ENCODE measurements at places on chromosomes 16 and 17.

- no peak for DNase-seq
These were observed 155.7 kb upstream of the C17orf78 start for GRCh38 chr17:37219876-37220606.

DNA sequence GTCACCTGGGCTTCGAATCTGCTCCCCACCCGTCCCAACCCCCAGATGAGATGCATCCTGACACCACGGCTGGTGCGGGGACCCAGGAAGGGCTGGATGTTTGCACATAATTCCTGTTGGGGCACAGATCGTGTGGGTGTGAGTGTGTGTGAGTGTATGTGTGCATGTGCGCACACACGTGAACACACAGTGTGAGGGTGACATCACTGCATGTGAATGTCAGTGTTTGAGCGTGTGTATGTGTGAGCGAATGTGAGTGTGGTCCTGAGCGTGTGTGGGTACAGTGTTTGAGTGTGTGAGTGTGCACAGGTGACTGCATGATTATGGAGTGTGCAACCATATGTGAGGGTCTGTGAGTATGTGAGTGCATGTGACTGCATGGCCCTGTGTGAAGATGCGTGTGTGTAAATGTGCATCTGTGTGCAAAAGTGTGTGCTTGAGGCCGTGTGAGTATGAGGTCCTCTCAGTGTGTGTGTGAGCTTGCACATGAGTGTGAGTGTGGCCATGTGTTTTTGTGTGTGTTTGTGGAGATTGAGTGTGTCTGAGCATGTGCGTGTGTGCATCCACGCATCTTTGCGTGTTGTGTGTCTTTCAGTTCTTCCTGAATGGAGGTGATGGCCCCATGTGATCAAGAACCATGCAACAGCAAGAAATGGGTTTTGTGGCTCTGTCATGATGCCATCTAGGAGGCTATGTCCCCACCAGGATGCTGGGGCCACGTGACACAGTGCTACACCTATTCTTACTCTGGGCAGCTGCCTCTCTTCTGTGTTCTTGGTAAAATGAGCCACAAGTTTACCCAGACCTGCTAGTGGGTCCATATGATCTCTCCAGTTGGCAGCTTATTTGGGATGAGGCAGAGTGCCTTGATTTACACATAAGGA lies 70.5 kb upstream of the GCSH start:
- DNase-seq, result no peak

DNA sequence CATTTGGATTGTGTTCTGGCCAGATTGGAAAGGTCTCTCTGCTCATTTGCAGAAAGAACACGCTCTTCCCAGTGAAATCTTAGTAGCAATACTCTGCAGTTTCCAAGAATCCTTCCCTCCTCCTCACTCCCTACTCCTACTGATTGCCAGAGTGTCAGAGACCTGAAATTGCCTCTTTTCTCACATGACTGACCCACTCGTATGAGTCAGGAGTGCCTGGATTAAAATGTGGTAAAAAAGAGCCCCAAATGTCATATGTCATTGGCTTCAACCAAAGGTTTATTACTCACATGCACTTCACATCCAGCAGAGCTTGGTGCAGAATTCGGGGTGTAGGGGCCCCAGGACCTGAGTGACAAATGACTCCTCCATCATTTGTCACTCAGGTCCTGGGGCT lies 39.7 kb upstream of the IRX3 start:
- no peak for DNase-seq

DNA sequence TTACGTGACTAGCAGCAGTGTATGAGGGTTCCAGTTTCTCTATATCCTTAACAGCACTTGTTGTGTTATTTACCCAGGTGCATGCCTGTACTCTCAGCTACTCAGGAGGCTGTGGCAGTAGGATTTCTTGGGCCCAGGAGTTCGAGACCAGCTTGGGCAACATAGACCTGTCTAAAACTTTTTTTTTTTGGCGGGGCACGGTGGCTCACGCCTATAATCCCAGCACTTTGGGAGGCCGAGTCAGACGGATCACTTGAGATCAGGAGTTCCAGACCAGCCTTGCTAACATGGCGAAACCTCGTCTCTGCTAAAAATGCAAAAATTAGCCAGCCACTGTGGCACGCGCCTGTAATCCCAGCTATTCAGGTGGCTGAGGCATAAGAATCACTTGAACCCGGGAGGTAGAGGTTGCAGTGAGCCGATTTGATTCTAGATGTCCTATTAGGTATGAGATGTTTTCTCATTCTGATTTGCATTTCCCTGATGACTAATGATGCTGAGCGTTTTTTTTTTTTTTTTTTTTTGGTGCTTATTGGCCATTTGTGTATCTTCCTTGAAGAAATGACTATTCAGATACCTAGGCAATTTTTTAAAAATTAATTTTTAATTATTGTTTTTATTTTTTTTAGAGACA lies 13.4 kb downstream of the CASC3 start:
- DNase-seq, result no peak

DNA sequence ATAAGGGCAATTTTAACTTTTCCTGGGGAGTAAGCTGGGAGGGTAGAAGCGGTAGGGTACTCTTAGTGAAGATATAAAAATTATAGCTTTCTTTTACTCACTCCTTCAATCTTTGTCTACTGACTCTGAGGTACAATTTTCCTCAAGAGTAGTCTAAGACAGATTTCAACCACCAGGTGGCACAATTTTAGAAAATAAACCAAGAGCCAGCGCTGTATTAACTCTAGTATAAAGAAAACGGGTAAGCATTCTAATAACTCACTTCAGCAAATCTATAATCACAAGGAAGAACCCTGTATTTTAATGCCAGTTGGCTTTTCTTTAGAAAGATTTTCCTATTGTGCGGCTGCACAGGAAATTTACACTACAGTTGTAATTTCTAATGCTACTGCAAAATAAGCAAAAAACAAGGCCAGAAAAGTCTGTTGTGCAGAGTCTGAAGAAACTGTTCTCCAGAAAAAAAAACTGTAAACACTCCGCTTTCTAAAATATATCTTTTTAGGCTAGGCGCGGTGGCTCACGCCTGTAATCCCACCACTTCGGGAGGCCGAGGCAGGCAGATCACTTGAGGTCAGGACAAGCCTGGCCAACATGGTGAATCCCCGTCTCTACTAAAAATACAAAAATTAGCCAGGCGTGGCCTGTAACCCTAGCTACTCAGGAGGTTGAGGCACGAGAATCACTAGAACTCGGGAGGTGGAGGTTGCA lies 1.9 kb downstream of the CMC2 start:
- DNase-seq, result peak; percentile 73

GRCh38 chr16:83923581-83924365 lies 24.9 kb downstream of the MLYCD start:
- DNase-seq, result no peak

DNA sequence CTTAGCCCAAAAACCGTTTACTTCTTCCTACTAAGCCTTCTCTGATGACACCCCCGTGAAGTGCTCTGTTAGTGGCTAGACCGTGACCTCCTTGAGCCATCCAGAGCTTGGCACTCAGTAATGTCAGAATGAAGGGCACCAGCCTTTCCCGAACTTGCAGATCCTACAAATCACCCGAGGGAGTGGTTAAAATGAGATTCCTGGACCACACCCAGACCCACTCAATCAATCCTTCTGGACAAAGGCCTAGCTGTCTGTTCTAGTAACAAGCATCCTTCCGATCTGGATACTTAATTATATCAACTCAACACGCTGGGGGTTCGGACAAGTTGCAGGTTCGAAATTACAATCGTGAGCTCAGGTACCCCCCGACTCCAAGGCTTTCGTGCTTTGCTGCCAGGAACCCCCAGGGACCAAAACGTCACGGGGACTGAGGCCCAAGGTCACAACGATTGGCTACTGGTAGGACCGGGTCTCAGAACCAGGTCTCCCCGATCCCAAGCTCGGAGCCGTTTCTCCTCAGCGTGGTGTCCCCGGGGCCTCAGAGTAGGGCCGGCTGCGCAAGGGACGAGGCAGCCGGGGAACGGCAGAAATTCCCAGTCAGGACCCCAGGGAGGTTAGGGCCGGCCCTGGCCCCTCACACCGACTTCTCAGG lies 527 bp downstream of the CIAPIN1 start:
- peak; percentile 31 for DNase-seq

GRCh38 chr16:57358527-57359095 lies at the start of gene CCL22:
Gene CCL22, plus strand, starts transcription at chr16:57358783. Its CDS starts 34 bp downstream, at chr16:57358817.
- DNase-seq, result no peak

DNA sequence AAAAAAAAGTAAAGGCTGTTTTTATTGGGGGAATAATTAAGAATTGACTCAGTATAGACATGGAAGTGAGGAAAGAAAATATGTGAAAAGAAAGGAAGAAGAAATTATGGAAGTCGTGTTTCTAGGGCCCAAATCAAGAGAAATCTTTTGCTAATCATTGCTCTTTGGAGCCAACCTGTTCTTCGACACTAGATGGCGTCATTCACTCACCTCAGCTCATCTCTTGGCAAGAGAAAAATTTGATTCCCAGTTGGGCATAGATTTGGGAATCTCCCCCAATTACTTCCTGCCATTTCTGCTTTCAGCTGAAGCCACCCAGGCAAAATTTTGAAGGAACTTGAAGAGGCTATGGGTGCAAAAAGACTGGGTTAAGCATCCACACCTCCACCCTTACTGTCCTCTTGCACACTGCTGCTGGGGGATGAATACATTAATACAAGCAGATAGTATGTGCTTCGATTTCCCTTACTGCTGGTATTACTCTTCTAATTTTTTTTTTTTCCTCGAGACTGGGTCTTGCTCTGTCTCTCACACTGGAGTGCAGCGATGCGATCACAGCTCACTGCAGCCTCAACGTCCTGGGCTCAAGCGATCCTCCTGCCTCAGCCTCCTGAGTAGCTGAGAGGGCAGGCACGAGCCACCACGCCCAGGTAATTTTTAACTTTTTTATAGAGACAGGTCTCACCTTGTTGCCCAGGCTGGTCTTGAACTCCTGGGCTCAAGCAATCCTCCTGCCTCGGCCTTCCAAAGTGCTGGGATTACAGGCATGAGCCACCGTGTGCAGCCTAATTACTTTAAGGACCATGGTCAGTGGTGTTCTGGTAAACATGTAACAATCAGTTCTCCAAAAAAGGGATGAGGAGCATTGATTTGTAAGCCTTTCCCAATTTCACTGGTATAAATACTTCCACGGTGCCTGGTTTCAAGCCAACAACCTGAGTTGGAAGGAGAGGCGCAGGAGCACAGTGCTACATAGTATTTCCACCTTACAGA lies 13.5 kb downstream of the PSMD7 start:
- DNase-seq, result peak; percentile 42

- DNase-seq, result no peak
These were observed 26.8 kb downstream of the LITAFD start for GRCh38 chr16:8908810-8909468.

GRCh38 chr16:89502081-89502843 lies 5.9 kb upstream of the SPG7 start:
- no peak for DNase-seq

- no peak for DNase-seq
These were observed 136.6 kb downstream of the CHD9 start for GRCh38 chr16:53191413-53191812.

DNA sequence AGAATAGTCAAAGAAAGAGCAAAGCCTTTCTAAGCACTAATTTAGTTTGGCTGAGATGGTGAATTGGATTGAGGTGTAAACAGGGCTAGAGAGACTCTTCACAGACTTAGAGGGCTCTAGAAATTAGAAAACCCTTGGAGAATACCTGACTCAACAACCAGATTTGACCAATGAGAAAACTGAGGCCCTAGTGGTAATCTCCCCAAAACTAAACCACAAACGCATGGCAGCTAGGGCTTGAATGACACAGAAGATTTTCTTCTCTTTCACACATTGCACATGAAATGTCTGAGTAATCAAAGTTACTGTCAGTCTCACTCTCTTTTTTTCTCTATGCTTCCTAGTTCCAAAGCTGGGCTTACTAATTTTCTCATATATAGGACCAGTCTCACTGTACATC lies 314.5 kb upstream of the KCNJ16 start:
- no peak for DNase-seq

DNA sequence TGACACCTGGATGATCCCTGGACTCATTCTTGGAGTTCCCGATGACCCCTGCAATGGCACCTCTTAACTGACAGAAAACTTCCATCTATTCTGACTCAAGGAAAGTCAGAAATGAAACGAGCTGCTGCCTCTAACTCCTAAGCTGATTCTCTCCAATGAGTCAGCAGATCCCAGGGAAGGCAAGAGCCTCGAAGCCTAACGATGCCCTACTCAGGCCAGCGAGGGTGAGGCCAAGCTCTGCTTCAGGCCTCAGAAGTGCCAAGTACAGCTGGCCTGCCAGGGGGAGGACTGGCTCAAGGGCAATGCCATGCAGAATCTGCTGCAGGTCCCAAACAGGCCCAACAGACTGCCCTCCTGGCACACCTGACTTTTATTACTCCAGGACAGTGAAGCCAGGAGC lies 36.3 kb downstream of the PLXDC1 start:
- DNase-seq, result no peak

GRCh38 chr17:43114151-43114552 lies 11.0 kb downstream of the BRCA1 start:
- DNase-seq, result no peak

GRCh38 chr17:32771396-32771795 lies 105.5 kb downstream of the MYO1D start:
- no peak for DNase-seq

DNA sequence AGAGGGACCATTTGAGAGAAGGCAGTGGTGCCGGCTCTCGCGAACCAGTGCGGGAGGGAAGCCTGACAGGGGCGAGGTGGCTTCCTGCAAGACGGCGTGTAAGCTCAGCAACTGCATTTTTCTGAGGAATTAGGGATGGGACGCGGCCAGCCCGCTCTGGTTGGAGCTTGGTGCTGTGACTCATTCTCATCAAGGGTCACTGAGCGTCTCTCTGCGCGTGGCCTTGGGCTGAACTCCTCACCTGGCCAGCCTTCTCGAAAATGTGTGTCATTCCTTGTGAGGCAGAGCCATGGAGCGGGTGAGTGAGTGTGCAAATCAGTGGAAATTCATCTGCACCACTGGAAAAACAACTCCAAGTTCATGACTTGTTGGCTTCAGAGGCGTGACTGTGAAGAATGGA lies 52.8 kb downstream of the NTN1 start:
- no peak for DNase-seq

GRCh38 chr17:44219108-44219615 lies 313 bp downstream of the UBTF start:
- peak; percentile 68 for DNase-seq

GRCh38 chr17:81233316-81233715 lies 5.5 kb downstream of the TEPSIN start:
- DNase-seq, result no peak

DNA sequence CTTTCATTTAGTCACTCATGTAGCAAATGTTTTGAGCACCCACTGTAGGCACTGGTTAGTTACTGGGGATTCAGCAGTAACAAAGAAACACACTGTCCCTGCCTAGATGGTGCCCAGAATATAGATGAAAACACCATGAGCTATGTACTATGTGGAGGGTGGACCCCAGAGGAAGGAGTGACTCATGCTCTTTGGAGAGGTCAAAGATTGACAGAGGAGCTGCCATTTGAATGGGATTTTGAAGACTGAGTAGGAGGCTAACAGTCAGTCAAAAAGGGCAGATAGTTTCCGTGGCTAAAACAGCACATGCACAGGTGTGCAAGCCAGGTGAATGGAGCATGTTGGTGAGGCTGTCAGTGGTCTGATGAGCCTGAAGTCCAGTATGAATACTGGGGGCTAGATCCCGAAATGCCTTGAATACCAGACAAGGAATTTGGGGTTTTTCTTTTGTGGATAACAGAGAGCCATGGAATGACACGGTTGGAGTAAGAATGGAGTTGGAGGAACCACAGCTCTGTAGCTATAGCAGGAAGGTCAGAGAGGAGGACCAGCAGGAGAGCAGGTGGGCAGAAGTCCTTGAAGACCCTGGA lies 6.1 kb downstream of the IL21R start:
- DNase-seq, result no peak

- peak; percentile 39 for DNase-seq
These were observed 76.7 kb downstream of the CHD9 start for GRCh38 chr16:53131363-53132071.

GRCh38 chr17:58480090-58480489 lies 8.1 kb downstream of the HSF5 start:
- DNase-seq, result no peak

- no peak for DNase-seq
These were observed 82.3 kb downstream of the SDR42E1 start for GRCh38 chr16:81928975-81929374.

All from activated CD4-positive, alpha-beta T cell treated with anti-CD3 and anti-CD28 coated beads, Interleukin-2, amount 10 ng/mL, durations not matched to agents 7 days and 5 days (primary cell).